ENCODE measurements at places on chromosomes 2 and 18.

DNA sequence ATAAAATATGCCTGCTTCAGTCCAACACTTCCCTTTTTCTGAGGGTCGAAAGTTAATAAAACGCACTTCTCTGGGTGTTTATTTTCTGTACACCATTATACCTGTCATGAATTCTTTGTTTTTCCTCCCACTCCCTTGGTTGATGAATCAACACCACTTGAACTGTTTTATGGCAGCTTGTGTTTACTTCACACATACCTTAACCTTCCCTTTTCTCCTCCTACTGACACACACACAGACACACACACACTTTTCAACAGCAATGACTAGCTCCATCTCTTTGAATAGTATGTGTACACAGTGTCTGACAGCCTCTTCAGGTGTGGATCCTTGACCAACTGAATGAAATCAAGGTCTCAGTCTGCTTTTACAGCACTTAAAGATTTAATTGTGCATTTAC is 91.3 kb downstream of the SATB2 start:
- DNase-seq, result no peak

- DNase-seq, result no peak
Observed at GRCh38 chr2:205730701-205731582, 48.6 kb downstream of the NRP2 start.

- DNase-seq, result no peak
Observed at GRCh38 chr2:176160986-176161824, 4.1 kb downstream of the HOXD3 start.

GRCh38 chr18:50721006-50721405 is 98.8 kb downstream of the MRO start:
- DNase-seq, result no peak

DNA sequence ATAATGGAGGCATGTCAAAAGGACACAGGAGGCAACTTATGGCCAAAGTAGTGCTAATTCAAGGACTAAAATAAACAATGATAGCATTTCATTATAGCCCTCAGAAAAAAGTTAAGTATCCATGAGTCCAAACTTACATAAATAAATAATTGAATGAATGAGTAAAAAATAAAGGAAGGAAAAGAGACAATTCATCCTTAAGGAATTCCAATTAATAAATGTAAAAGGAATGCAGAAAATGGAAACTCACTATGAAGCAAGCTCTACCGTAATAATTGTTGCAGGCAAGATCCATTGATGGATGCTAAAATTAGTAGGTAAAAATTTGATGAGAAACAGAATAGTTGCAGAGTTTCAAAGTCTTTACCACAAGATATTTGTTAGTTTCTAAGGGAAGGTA is 88.2 kb upstream of the RAPGEF4 start:
- DNase-seq, result no peak

GRCh38 chr2:164565359-164565758 is 55.9 kb downstream of the GRB14 start:
- DNase-seq, result no peak

DNA sequence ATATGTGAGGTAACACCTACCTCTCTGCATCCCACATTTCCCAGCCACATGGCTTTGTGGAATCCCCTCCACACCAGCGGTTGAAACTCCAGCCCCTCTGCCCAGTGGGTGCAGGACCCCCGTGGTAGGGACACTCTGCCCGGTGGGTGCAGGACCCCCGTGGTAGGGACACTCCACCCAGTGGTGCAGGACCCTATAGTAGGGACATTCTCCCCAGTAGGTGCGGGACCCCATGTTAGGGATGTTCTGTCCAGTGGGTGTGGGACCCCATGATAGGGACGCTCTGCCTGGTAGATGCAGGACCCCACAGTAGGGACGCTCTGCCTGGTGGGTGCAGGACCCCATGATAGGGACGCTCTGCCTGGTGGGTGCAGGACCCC is 11.5 kb downstream of the COPS9 start:
- no peak for DNase-seq

- peak; percentile 40 for DNase-seq
Observed at GRCh38 chr2:204260162-204260877, 285.0 kb upstream of the PARD3B start.

GRCh38 chr18:76055025-76055424 is 440.0 kb downstream of the ZNF516 start:
- DNase-seq, result no peak

DNA sequence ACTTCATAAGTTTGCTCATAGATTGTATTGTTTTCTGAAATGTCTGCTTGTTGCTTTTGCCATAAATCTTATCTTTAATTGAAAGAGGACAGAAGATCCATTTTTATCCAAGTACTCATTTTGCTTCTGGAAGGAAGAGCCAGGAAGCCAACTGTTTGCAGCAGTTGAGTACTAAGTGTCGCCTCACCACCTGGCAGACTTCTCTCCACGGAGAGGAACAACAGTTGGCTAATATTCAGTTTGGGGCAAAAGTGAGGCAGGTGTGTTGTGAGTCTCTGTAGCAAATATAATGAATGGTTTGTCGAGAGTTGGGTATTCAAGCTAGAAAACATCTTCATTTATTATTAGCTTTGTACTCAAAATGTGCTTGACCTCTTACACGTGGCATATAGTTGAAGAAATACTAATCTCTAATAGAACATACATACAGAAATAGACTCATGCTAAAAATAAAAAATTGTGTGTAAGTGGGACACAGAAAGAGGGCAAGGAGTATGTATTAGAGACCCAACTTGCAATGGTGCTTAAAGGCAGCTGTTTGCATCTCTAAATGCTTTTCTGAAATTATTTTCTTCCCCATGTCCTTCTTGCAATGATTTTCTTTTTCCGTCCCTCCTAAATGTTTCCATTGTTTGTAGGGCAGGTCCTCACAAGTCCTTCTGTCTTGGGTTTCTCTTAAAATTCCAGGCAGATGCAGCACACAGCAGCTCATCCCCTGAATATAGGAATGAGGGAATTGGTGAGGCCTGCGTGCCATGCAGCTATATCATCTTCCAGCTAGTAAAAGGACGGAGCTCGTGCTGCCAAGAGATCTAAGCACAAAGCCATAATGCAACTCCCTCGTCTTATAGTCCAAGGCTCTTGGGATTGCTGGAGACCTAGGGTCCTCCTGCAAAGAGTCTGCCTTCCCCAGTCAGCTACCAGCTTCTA is 44.8 kb upstream of the MAP3K20 start:
- no peak for DNase-seq

- DNase-seq, result no peak
Observed at GRCh38 chr18:10116574-10116973, 202.8 kb downstream of the VAPA start.

- DNase-seq, result no peak
Observed at GRCh38 chr2:100013892-100014677, 128.3 kb downstream of the AFF3 start.

- DNase-seq, result no peak
Observed at GRCh38 chr2:134943540-134943939, 24.9 kb downstream of the CCNT2 start.

- no peak for DNase-seq
Observed at GRCh38 chr18:63262369-63263335, 56.9 kb downstream of the BCL2 start.

GRCh38 chr2:171180229-171180930 is 19.7 kb upstream of the TLK1 start:
- DNase-seq, result no peak

- no peak for DNase-seq
Observed at GRCh38 chr18:13576598-13576997, 149.8 kb downstream of the FAM210A start.

GRCh38 chr2:29936020-29936419 is 14.6 kb upstream of the ALK start:
- DNase-seq, result no peak

GRCh38 chr2:9307535-9307934 is 100.9 kb downstream of the ASAP2 start:
- DNase-seq, result no peak

DNA sequence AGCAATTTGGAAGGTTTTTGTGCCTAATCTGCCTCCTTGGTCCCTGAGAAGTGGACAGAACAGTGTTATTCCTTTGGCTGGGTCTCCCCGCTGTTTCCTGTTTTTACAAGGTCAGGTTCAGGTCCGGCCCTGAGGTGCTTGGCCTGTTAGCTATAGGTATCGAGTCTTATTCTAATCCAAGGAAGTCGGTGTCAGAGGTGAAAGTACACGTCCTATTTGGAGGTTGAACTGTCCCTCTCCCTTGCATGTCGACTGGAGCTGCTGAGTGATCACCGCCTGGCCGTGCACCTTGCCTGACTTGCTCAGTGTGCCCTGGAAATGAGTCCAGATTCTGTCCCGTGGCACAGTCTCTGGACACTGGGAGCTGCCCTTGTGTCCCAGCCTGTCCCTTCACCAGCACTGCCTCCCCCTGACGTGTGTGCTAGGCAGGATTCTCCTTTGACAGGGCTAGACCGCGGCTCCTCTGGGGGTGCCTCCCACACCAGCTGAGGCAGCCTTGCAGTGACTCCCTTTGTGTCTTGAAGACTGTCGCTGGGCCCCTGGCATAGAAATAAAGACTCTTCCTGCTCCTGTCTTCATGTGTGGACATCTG is 65.7 kb upstream of the RBM44 start:
- no peak for DNase-seq

DNA sequence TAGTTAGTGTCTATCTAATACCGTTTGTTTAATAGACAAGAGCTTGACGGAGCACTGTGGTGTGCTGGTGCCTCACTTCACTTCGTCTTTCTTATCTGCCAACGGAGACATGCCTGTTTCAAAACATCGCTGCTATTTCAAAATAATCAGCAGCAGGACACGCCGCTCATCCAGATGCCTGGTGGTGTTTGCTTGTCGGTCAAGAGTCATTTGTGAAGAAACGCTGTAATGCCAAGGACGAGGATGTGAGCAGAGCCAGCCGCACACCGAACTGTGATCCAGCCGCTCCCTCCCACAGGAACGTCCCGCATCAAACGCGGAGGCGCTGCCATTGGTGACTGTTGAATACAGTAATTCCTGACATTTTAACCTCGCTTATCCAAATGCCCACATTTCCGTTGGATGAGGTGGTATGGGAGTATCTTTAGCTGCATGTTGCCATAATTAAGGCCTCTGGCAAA is 432.4 kb downstream of the FBXO15 start:
- DNase-seq, result no peak

GRCh38 chr2:203347375-203347774 is 19.2 kb downstream of the ABI2 start:
- no peak for DNase-seq

All from stimulated activated CD4-positive, alpha-beta T cell treated with anti-CD3 and anti-CD28 coated beads, Interleukin-2, amount 100 ng/mL, for 48 hours (primary cell).